ENCODE measurements at places on chromosomes 6 and 20.
A peak's percentile ranks its signal among the peaks of the same experiment; 100 is the strongest.

GRCh38 chr6:2221726-2222274, 23.6 kb downstream of the GMDS start:
- no peak for DNase-seq

- DNase-seq, result no peak
These were observed 92.9 kb downstream of the SAMD3 start for GRCh38 chr6:130129762-130130246.

DNA sequence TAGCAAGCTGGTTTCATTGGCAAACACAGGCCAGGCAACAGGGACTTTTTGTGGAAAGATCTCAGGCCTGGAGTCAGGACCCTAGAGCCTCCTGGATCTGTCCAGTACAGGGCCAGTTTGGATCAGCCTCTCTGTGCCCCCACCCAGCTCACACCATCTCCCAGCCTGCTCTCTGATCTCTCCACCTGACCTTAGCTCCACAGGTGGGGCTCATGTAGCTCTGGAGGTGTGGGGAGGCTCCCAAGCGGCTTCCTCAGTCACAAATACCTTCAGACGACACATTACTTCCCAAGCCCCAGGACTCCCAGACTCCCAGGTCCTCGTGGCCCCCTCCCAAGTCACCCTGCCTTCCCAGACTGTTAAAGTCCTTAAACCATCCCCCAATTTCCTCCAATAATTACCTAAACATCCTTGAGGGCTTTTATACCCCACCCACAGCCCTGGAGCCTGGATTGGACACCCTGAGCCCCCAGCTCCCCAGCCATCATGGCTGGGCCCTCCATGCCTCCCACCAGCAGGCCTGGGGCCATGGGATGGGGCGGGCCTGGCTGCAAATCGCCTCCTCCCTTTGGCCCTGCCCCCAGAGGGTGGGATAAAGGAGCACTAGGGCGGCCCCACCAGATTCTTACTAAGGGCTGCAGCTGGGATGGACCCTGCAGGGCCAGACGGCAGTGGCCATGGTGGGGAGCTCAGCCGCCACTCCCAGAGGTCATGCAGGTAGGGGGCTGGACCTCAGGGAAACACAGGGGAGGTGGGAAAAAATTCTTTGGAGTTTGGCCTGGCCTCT, 15.9 kb upstream of the FANCE start:
- no peak for DNase-seq

DNA sequence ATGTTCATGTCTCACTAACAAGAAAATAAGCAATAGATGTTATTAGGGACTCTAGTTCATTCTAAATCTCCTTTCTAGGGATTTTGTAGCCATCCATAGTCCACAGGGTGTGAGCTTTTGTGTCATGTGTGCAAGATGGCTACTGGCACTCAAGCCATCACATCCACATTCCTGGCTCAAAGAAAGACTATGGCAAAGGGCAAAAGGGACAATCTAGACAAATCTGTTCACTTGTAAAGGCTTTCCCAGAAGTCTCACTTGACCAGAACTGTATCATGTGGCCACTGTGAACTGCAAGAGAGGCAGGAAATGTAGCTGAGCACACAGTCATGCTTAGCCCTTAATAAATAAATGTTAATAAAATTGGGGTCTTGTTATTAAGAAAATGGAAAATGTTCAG, 212.6 kb upstream of the EXOC2 start:
- no peak for DNase-seq

GRCh38 chr20:19976595-19977372, 40.4 kb upstream of the NAA20 start:
- peak; percentile 62 for DNase-seq

GRCh38 chr6:130717657-130718056, 109.5 kb upstream of the SMLR1 start:
- DNase-seq, result no peak

DNA sequence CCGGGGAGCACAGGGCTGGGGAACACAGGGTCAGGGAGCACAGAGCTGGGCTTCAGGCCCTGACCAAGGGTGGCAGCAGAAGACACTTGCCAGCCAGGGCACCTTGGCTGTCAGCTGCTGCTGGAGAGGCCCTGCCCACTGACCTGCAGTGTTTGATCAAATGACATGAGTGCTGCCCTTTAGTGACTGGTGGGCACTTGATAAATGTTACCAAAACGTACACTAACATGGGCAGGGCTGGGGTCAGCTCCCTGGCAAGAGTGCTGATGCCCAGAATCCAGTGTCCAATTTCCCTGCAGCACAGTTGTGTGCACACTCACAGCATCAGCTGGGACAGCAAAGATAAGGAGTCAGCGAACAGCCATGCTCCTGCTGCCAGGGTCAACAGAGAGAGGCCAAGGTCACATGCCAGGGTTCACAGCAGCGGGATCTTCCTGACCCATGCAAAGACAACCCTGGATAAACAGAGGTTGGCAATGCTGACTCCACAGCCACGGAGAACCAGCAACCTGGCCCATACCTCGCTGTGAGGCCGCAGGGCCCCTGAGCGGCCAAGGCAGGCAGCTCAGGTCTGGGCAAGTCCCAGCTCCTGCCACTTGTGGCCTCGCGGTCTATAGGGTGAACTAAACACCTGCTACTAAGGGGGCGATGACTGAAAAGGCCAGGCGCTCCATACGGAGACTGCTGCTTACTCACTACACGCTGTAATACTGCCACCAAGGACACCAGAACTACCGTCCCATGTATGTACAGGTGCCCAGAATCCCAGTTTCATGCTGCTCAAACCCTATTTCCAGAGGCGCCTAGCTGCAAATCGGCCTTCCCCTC, 46.3 kb downstream of the NINL start:
- no peak for DNase-seq

GRCh38 chr6:71277926-71278600, 10.5 kb upstream of the OGFRL1 start:
- no peak for DNase-seq

GRCh38 chr6:113980937-113981554, 10.1 kb upstream of the HDAC2 start:
- DNase-seq, result peak; percentile 54

GRCh38 chr6:18990059-18990978, 603.2 kb downstream of the RNF144B start:
- DNase-seq, result peak; percentile 90

GRCh38 chr6:110643175-110643574, 166.8 kb upstream of the SLC22A16 start:
- DNase-seq, result no peak

DNA sequence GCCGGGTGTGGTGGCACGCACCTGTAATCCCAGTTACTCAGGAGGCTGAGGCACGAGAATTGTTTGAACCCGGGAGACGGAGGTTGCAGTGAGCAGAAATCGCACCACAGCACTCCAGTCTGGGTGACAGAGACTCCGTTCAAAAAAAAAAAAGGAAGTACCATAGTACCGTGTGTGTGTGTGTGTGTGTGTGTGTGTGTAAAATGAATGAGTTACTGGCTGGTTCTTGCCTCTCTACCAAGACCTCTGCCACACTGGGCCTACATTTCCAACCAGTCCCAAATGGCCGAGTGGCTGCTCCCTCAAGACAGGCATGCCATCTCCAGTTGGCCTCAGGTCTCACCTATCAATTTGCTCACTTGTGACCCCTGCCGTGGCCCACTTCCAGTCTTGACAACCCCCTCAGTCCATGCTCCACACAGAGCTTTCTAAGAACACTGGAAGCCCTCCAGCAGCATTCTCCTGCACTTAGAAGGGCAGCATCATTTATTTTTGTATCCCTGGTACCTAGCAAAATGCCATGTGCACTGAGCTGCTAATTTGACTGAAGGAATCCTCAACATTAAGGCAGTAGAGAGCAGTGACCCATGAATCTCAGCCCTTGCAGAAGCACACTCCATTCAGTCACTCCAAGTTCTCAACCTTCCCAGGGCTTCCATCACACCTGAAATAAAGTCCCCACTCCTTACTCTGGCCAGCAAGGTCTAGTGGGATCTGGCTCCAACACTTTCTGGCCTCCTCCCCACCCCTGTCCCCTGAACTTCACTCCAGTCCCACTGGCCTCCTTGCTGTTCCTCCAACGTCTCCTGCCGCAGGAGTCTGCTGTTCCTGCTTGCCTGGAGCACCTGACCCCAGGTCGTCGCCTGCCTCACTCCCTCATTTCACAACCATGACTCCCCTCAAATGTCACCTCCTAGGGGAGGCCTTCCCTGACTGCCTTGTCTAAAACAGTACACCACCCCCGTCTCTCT, 29.9 kb downstream of the COX4I2 start:
- no peak for DNase-seq

DNA sequence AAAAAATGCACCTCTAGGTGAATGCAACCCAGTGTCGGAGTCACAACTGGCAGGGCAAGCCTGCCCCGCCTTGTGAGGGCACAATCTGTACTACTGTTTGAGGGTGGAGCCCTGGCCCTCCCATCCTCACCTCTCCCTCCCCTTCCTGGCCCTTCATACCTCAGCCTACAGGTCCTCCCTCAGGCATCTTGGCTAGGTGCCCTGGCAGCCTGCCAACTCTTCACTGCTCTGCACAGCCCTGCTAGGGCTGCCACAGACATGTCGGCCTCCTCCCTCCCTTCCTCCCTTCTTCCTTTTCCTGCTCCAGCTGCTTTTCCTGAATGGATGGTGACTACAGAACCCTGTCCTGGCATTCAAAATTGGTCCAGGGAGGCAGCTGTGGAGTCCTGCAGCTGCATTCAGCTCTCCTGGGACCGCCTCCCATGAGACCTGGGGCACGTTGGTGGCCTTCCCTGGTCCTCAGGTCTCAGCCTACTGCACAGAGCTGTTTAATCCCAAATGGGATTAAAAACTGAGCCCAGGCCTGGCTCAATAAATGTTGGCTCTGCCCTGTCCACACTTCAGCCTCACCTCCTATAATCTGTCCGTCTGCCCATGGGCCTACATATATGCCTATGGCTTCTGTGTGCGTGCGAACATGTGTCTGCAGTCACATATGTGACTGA, 52.7 kb downstream of the CDH22 start:
- DNase-seq, result peak; percentile 75

GRCh38 chr6:100084316-100084990, 90.4 kb upstream of the MCHR2 start:
- peak; percentile 15 for DNase-seq

- DNase-seq, result no peak
These were observed 110.7 kb upstream of the ADGRF1 start for GRCh38 chr6:47152666-47153403.

DNA sequence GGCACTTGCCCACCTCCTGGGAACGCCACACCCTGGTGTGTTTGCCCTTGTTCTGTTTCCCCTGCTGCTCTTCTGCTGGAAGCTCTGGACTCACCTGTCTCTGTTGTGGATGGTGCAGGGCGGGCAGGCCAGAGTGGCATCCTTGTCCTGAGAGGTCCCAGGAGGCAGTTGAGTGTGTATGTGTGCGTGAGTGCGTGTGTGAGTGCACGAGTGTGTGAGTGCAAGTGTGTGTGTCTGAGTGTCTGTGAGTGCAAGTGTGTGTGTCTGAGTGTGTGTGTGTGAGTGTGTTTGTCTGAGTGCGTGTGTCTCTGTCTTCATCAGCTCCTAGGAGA, 12.2 kb downstream of the IGF2R start:
- DNase-seq, result no peak

- no peak for DNase-seq
These were observed 166.1 kb downstream of the CD83 start for GRCh38 chr6:14283600-14284235.

DNA sequence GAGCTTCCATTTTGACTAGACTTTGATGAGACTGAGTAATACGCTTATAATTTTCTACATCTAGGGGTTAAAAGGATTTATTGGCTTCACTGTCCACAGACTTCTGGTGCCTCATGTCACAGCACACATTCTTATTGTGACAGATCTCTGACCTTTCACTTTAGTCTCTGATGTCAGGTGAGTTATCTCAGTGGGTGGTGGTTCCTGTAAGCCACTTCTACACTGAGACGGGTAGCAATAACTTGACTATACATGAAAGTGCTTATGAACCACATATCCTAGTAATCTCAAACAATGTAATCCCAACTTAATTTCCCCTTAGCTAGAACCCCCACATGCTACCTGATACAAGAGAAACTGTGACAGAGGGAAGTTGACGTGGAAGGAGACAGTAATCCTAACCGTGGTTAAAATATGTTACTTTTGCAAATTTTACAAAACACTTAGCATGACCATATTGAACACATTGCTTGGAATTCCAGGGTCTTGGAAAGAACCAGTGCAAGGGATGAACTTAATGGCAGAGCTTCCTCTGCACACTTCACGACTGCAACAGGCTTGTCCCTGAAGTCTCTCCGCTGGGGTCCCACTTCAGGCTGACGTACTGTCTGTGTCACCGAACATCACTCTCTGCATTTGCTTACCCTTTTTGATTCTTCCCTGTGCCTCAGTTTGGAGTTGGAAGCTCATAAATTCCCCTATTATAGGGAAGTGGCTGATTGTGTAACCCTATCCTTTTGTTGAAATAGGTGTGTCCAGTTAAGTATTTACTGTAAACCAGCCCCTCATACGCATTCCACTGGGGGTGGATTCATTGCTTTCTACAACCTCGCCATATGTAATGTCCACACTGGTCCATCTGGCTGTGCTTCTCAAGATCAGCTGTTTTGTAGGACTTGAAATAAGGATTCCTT, 6.4 kb upstream of the TRIM40 start:
- no peak for DNase-seq

DNA sequence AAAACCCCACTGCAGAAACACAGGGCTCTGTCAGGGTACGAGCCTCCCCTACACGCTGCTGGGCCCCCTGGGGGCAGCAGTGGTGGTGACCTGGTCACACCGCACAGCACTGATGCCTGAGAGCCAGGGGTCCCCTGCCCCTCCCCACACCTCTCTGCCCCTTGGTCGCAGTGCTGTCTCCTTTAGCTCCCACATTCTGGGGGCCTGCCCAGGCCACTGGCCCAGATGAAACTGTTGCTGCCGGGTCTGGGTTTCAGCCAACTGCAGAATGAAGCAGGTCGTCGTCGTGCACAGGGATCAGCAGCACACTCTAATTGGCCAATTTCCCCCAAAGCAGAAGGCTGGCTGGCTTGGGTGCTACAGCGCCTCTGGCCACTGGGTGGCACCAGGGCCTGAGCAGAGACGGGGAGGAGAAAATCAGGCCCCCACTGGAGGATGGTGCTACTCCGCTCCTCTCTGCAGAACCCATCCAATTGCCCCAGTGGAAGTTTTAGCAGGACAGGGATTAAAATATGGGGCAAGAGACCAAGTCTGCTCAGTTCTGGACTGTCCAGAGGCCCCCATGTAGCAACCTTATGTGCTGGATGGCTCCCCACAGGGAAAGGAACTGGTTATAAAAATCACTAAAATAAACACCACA, 26.1 kb downstream of the DIDO1 start:
- peak; percentile 87 for DNase-seq

GRCh38 chr20:55961376-55962330, 43.7 kb downstream of the CBLN4 start:
- no peak for DNase-seq

DNA sequence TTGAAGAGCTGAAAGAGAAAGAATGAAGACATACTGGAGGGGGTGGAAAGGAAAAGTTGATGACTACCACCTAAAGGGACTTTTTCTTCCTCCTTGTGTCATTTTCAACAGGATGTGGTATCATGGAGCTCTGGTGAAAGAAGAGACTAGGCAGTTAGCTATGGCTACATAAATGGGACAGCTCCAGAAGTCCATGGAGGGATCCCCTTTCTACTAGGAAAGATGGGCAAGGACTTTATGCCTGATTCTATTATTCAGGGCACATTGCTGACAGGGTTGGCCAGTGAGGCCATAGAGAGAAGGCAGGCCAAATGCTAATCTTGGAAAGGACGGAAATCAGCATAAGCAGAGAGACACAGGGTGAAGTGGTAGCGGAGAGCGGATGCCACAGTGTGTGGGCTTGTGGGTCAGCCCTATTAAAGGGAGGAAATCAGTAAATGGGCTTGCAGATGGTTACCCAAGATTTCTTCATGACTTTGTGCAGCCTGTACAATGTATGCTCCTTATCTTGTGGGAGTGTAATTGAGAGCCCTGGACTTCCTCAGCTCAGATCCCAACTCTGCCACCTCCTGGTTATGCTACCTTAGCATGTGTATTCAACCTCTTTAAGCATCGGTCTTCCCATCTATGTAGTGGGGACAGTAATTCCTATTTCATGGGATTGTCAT, 77.4 kb upstream of the TMEM170B start:
- no peak for DNase-seq

All from hepatocyte (in vitro differentiated cells).